B cell (primary cell): ENCODE measurements at places on chromosomes 2 and 18. TPM values are rescaled to one million over a fixed set of nuclear protein-coding genes. Genes with fewer than 3 reads are reported as not detected.

GRCh38 chr18:36672437-36673344 is 156.1 kb downstream of the TPGS2 start:
- peak; percentile 4 for DNase-seq

- no peak for DNase-seq
Measured at GRCh38 chr18:3217948-3218647, 1.7 kb downstream of the MYOM1 start.

DNA sequence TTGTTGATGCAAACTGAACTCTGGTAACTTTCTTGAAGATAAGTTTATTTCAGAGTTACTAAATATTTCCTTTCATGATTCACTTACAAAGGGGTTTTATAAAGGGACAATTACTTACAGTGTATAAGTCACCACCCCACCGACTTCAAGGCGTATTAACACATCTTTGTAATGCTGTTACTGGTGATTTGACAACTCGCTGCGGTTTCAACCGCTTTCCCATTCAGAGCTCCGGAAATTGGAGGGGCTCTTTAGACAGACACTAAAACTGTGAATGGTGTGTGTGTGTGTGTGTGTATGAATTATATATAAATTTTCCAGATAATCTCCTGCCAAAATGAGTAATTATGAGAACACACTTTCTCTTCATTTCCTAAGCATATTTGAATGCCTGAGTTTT is 4.9 kb downstream of the TM4SF20 start:
- no peak for DNase-seq

GRCh38 chr2:113257516-113258264 is 21.0 kb downstream of the PAX8 start:
- no peak for DNase-seq

Gene KYNU
- total RNA-seq = 46.2 and 50.4 TPM in 2 replicates

GRCh38 chr2:7044253-7045250 is 127.3 kb downstream of the RNF144A start:
- DNase-seq = peak; percentile 64

Gene RGPD3
- total RNA-seq = 0.37 and 0.44 TPM in 2 replicates

- DNase-seq = no peak
Measured at GRCh38 chr2:26558271-26559043, 80.5 kb upstream of the OTOF start.

- no peak for DNase-seq
Measured at GRCh38 chr2:235685024-235685721, 191.3 kb downstream of the AGAP1 start.

DNA sequence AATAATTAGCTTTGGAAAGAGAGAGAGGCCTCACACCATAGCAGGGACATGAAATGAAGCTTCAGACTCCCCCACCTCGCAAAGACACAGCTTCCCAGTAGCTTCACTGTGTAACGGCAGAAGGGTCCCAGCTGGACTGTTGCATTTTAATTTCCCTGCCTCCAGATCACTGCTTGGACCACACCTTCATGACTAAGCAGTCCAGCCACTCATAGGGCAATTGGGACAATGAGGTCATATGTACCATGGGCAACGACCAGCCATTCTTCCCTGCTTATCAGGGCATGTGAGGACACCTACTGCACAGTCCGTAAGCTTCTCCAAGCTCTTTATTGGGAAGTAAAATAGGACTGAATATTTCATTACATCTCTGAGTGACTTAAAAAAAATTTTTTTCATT is 183.0 kb downstream of the MREG start:
- no peak for DNase-seq

GRCh38 chr2:234548695-234549420 is 52.0 kb upstream of the ARL4C start:
- DNase-seq = no peak

Gene MC4R
- total RNA-seq = not detected in 2 replicates

- DNase-seq = no peak
Measured at GRCh38 chr2:208370881-208371633, 35.5 kb upstream of the PTH2R start.

DNA sequence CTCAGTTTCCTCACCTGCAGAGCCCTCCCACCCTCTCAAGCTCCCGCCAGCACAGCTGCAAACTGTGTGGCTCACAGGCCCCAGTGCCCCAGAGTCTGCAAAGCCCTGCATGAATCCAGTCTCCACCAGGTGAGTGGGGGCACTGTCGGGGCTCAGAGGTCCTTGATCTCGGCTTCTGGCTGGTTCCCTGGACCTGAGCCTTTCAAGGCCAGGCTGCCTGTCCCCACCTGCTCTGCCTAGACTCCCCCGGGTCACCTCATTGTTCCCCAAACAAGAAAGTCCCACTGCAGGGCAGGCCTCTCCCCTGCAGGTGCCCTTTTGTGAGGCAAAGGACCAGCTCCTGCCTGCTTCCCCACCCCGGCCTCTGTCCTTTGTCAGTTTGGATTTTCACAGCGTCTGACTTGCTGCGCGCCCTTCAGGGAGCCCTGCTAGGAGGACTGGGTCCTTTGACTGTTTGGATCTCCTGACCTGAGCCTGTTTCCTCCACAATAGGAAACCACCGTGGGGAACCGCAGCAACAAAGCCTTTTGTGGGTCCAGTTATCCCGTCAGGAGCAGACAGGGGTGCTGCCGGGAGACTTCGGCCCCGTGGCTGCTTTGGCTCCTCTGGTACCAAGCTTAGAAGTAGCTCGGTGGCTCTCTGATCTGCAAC is 200.5 kb upstream of the HDAC4 start:
- no peak for DNase-seq

DNA sequence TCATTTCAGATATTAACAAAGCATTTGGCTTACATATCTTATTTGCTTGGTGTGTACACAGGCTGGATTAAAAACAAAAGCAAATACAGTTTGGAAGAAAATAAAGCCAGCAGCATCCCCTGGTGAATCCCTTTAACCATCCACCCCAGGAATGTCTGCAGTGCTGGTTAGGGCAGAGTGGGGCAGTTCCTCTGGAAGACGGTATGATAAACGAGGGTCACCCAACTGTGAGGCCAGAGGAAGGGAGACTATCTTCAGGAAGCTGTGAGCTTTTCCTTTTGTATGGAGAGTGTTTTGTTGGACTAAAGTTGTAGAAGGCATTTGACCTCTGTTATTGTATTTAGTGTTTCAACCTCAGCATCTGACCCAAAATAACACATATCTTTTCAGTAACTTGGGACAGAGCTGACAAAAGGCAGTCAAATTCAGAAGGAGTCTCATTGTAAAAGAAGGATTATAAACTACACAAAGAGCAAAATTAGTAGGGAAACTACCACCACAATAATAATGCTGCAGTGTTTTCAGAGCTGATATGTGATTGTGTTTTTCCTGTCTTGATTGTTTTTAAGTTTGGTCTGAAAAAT is 159.1 kb downstream of the FMNL2 start:
- DNase-seq = no peak

DNA sequence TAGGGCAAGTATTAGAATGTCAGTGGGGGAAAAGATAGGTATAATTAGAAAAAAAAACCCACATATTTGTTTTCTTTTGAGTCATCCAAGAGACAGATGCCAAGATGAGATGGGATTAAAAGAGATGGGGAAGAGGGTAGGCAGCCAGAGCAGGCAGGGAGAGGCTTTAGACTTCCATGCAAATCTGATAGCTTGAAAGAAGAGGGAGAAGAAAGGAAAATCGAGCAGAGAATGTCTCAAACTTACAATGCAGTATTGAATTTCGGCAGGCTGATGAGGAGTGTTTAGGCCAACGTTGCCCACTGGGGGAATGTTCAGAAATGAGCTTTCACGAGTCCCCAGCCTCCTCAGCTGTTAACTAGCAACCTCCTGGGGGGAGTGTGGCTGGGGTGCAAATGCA is 91.3 kb downstream of the SPATS2L start:
- no peak for DNase-seq

GRCh38 chr2:142843731-142844130 is 33.7 kb upstream of the KYNU start:
- DNase-seq = no peak

Gene DCDC2C
- not detected in 2 replicates for total RNA-seq

- no peak for DNase-seq
Measured at GRCh38 chr2:65128297-65129190, 1.4 kb downstream of the RAB1A start.

GRCh38 chr18:46405832-46406538 is 251.0 kb downstream of the LOXHD1 start:
- no peak for DNase-seq

DNA sequence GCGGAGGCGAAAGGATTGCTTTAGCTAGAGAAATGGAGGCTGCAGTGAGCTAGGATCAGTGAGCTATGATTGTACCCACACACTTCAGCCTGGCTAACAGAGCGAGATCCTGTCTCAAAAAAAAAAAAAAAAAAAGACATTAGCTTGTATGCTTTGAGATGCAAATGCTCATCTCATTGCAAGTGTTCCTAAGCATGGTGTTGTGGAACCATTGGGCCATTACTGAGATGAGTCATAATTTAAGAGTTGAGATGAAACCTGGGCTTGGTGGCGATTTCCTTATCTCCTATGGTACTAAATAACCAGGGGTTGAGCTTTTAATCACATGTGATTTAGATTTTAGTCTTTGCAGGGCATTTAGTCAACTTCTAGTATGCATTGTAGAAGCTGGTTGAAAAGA is 2.2 kb downstream of the PLEKHA3 start:
- peak; percentile 25 for DNase-seq

- DNase-seq = no peak
Measured at GRCh38 chr2:127759931-127760330, 51.0 kb downstream of the WDR33 start.

GRCh38 chr2:195711478-195711877 is 54.5 kb downstream of the SLC39A10 start:
- no peak for DNase-seq

- DNase-seq = no peak
Measured at GRCh38 chr2:8422450-8422800, 259.4 kb upstream of the ID2 start.
